ENCODE measurements at places on chromosomes 1 and 21.

- DNase-seq: no peak
These were observed 1539.6 kb downstream of the BRINP3 start for GRCh38 chr1:188937965-188938551.

GRCh38 chr1:167477986-167478385, 40.3 kb downstream of the CD247 start:
- DNase-seq: no peak

DNA sequence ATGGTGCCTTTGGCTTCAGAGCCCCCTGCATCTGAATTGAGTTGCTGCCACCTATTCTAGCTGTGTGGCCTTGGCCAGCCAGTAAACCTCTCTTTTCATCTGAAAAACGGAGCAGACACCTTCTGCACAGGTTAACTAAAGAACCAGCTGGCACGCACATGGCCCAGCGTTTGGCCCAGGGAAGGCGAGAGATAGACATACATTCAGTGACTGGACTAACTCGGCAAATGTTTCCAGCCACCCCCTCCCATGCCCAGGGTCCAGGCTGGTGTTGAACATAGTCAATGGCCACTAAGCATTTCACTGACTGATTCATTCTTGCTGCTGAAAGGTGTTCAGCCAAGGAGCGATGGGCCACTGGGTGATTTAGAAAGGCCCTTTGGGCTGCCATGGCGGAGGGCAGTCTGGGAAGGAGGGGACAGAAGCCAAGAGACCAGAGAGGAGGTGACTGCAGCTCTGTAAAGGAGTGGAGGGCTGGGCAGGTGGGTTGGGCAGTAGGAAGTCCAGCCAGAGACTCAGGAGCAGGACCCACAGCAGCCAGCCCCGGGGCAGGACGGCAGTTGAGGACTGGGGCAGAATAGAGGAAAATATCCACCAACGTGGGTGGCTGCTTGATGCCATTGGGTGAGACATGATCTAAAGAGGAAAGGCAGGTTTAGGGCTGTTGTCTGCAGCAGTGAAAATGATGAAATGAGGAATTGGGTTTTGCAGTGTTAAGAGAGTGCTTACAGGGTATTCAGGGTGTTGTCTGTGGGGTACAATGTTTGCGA, 184.3 kb downstream of the HIVEP3 start:
- DNase-seq: no peak

DNA sequence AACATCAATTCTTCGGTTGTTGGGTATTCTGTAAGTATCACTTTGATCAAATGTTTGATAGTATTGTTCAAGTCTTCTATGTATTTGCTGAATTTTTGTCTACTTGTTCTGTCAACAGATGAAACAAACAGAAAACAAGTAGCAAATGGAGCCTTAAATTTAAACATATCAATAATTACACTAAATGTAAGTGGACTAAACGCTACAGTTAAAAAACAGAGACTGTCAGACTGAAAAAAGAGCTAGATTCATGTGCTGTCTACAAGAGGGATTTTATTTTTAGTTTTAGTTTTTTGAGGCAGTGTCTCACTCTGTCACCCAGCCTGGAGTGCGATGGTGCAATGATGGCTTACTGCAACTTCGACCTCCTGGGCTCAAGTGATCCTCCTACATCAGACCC, 10.7 kb upstream of the RAD54L start:
- no peak for DNase-seq

GRCh38 chr21:41012425-41012824, 155.5 kb upstream of the BACE2 start:
- no peak for DNase-seq

DNA sequence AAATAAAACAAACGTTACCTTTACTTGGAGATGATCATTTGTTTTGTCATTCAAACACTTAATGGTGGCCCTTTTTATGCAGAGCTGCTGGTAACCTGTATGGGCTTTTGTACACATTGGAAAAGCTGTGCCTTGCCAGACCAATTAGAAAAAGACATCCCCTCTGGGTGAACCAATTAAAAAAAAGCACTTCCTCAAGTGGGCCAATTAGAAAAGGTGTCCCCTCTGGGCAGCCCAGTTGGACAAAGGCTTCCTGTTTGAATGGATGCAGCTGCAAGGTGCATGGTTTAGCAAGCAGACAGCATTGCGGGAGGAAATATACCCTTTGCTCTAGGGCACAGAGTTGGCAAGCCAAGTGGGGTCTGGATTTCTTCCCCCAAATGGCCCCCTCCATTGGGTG, 21.6 kb downstream of the HUNK start:
- no peak for DNase-seq

- no peak for DNase-seq
These were observed 716.4 kb upstream of the ADAMTS5 start for GRCh38 chr21:27683292-27683691.

DNA sequence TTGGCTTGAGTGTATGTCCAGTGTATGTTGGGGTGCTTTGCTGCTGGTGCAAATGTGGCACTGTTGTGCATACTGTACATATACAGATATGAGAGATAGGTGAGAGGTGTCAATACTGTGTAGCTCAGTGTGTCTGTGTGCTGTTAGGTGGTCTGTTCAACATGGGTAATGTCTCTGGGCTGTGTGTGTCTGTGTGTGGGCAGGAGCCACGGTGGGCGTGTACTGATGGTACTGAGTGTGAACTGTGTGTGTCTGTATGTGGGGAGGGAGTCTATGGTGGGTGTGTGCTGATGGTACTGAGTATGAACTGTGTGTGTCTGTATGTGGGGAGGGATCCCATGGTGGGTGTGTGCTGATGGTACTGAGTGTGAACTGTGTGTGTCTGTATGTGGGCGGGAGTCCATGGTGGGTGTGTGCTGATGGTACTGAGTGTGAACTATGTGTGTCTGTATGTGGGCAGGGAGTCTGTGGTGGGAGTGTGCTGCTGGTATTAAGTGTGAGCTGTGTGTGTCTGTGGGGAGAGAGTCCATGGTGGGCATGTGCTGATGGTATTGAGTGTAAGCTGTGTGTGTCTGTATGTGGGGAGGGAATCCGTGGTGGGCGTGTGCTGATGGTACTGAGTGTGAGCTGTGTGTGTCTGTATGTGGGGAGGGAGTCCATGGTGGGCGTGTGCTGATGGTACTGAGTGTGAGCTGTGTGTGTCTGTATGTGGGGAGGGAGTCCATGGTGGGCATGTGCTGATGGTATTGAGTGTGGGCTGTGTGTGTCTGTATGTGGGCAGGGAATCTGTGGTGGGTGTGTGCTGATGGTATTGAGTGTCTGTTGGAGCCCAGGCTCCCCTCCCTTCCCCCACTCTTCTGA, 32.2 kb upstream of the FOXO6 start:
- no peak for DNase-seq

GRCh38 chr1:220843481-220844011, 35.7 kb upstream of the HLX start:
- DNase-seq: no peak

GRCh38 chr1:151146072-151146411, 389 bp downstream of the SEMA6C start:
- no peak for DNase-seq

GRCh38 chr1:19445417-19446342, 39.7 kb downstream of the CAPZB start:
- no peak for DNase-seq

- DNase-seq: no peak
These were observed 24.3 kb upstream of the IFNAR2 start for GRCh38 chr21:33205476-33205875.

DNA sequence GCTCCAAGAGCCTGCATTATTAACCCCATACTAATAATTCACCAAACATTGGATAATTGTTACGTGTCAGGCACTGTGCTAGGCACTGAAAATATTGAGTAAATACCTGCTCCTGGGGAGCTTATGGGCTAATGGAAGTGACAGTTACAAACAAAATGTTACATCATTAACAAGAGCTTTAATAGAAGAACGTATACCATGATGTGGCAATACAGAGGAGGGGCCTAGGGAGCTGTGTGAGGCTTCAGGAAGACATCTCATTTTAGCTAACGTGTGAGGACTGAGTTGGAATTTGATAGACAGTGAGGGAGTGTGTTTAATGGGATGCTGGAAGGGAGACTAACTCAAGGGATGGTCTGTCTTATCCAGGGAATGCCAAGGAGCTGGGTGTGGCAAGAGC, 16.5 kb upstream of the TSPAN2 start:
- DNase-seq: no peak

DNA sequence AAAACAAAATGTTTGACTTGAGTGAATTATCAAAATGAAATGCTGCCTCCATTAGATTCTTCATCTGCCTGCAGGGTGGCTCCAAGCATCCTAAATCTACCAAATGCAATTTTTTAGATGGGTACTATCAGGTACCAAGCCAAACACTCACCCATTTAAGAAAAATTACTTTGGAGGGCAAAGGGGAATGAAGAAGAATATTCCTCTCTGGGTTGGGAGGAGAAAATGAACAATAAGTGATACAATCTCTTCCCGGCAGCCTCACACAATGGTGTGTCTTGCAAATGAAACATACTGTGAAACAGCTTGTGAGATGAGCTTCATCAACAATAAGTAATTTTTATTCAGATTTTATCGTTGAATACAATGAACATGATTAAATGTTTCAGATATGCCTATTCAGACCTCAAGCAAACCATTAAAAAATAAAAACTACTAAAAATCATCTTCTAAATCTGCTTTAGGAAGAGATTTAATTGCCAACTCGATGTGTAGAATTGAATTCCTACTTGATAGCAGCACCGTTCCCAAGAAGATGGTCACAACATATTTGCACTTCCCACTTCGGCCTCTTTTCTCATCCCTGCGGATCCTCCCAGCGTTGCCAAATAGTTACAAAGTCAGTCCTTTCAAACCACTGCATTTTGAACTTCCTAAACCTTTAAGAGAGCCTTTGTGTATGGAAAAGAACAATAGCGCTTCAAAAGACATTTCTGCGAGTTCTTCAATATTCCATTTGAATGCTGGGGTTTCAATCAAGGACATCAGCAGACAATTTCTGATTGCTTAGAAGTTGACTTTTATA, 2.7 kb downstream of the DAB1 start:
- no peak for DNase-seq

DNA sequence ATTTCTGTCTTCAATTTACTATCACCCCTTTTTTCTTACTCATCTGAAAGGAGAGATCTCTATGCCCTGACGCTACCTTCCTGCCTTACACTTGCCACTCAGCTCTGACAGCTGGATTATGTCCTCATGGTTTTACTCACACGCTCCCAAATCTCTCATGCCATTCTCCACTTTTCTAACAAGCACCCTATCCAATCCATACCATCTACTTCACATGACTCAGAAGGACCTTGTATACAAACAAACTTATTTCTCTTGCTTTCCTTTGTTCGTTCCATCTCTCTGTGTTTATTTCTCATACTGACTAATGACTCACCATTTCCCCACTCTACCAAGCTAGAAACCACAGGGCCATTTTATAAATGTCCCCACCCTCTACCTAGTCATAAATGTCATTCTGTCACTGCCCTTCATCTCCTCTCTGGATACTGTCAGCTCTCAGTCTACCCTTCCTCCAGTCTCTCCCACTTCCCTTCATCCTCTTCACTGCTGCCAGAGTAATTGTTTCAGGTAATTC, 87.3 kb downstream of the USP24 start:
- DNase-seq: no peak

DNA sequence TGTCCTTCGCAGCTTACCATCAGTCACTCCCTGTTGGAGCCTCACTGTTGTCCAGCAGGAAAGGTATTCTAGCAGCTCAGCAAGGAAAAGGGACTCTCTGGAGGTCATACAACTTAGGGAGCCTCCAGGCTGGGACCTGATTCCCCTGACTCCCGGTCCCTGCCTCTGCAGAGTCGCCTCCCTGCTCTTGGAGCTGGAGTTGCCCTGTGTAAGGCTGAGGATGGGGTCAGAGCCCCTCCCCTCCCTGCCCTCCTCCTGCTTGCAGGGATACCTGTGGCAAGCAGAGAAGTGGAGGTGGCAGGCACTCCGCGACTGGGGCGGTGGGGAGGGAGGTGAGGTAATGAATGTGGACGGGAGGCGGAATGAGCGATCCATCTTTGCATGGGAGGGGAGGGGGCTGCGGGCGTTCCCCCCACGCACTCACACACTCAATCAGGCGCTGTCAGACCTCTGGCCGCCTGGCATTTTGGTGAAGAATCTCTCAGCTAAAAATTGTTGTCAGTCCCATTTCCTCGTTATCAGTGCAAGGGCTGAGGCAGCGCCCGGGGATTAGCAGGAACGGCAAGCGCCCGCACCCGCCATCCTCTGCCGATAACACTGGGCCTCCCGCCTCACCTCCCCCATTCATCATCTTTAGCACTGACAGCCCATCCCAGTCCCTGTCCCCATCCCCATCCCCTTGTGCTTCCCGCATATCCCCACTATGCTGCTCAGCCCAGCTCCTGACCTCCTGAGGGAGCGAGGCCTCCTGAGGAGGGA, 64.3 kb downstream of the TMEM53 start:
- no peak for DNase-seq

- no peak for DNase-seq
These were observed 110.9 kb downstream of the NTPCR start for GRCh38 chr1:233061265-233061664.

DNA sequence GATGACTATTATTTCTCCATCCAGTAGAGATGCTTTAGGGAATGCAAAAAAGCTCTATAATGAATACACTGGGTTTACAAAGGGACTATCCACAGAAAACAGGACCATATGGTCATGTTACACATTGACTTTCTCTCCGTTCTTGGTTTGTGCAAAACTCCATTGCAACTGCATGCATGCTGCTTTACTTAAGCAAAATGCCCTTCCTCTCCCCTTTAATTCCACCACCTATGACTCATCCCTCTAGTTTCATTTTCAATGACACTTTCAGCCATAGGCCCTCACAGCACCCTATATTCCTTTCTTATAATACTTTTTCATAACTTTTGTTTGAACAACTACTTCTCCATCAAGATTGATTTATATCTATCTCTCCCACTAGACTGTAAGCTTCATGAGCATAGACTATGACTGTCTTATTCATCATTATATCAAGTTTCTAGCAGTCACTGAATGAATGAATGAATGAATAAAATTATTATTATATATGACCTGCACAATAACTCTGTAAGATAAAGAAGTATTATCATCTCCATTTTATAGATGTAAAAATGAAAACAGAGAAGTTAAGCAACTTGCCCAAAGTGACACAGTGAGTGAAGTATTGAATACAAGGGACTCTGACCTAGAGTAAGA, 248.9 kb downstream of the PLPP3 start:
- no peak for DNase-seq

GRCh38 chr1:45266151-45266801, 59.9 kb upstream of the ZSWIM5 start:
- no peak for DNase-seq

DNA sequence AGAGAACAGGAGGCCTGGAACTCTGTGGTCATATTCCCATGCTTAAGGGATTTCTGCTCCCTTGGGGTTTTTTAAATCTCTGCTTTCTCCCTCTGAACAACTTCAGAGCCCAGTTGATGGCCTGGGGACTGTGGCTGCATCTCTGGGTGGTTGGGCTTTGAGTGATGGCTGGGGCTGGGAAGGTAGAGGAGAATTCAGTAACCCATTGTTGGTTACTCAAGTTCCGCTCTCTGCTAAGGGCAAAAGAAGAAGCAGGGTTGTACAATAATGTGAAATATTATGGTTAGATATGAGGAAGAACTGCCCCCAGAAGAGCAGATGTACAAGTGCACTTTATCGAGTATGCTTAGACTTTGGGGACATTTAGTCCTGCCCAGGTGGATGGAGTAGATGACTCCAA, 72.1 kb upstream of the CNTN2 start:
- no peak for DNase-seq
